Astrocyte (in vitro differentiated cells and primary cell): ENCODE measurements at places on chromosomes 6 and 20. TPM values are rescaled to one million over a fixed set of nuclear protein-coding genes. Genes with fewer than 3 reads are reported as not detected.

DNA sequence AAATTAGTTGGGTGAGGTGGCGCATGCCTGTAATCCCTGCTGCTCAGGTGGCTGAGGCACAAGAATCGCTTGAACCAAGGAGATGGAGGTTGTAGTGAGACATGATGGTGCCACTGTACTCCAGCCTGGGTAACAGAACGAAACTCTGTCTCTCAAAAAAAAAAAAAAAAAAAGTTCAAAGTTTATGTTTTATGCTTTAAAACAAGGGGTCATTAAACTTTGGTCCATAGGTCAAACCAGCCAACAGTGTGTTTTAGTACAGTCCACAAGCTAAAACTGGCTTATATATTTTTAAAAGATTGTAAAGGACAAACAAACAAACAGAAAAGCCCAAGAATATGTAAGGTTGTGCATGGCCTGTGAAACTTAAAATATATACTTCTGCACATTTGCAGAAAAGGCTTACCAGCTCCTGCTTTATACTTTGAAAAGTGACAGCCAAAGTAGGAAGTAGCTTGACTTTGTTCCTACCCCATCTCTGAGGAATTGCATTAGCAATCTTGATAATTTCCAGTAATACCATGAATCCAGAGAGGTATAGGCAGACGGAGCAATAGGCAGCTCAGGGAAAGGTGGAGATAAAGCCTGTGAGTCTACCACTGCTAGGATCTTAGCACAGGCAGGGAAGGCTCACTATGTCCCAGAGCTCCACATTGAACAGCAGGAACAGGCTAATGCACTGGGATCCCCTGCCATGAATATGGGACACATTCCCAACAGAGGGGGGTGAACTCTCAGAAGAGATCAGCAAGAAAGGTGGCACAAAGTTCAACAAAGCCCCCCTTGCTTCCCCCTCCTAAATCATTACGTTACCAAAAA is 30.5 kb downstream of the MCM8 start:
- no peak for DNase-seq
- no peaks in the 10 kb centered on the region for H3K27me3 ChIP-seq
- peaks cover 15% of the 10 kb centered on the region for H3K36me3 ChIP-seq
- no peaks in the 10 kb centered on the region for H3K4me1 ChIP-seq
- H3K4me3 ChIP-seq = no peak overlapping the region

GRCh38 chr6:111987295-111987694 is 66.6 kb upstream of the CCN6 start:
- H3K4me1 ChIP-seq = peaks cover 15% of the 10 kb centered on the region
- no peak overlapping the region for H3K27ac ChIP-seq
- no peak overlapping the region for H3K4me3 ChIP-seq
- DNase-seq = no peak

DNA sequence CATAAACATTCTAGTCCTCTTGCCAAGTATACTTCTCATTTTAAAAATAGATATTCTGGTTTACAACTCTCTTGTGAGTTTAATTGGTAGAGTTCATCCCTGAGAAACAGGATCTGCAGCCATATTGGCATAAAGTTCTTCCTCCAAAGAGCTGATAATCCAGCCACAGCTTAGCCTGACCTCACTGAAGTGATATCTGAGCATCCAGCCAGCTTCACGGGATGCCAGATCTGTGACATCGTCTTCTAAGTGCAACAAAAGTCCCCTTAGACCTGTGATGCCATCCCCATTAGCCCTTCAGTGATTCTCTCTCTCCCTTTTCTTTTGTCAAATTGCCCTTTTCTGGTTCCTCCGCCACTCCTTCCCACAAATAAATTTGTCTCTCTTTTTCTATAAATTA is 180.6 kb upstream of the STXBP5 start:
- H3K27me3 ChIP-seq = no peaks in the 10 kb centered on the region
- H3K4me1 ChIP-seq = no peaks in the 10 kb centered on the region
- no peaks in the 10 kb centered on the region for H3K36me3 ChIP-seq
- H3K4me3 ChIP-seq = no peak overlapping the region
- no peak overlapping the region for H3K27ac ChIP-seq

DNA sequence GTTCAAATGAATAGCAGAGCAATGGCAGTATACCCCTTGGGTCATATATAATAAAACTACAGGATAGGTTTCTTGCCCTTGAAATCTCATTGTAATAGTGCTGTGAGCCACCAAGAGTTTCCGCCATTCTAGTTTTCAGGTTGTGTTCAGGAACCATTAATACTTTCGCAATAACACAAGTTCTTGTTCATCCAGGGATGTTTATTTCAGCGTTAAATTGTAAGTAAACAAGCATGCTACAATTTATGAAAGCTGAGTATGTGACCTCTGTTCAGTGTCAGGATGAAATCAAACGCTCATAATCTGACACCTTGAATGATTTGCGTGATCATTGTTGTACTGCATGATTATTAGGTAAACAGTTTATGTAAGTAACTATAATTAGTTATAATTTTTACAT is 22.8 kb downstream of the ANKS1A start:
- no peaks in the 10 kb centered on the region for H3K36me3 ChIP-seq
- no peak for DNase-seq
- no peak overlapping the region for H3K4me3 ChIP-seq
- peaks cover 16% of the 10 kb centered on the region for H3K4me1 ChIP-seq
- no peak overlapping the region for H3K27ac ChIP-seq

CLIC5 gene
- total RNA-seq = 0.14 and 0.32 TPM in 2 replicates

GRCh38 chr20:37432606-37433005 is 86.7 kb downstream of the SRC start:
- no peaks in the 10 kb centered on the region for H3K4me1 ChIP-seq
- H3K36me3 ChIP-seq = no peaks in the 10 kb centered on the region
- no peak overlapping the region for H3K4me3 ChIP-seq
- peaks cover 19% of the 10 kb centered on the region for H3K27me3 ChIP-seq
- DNase-seq = no peak
- H3K27ac ChIP-seq = no peak overlapping the region

GRCh38 chr20:23084845-23085365 is 1.2 kb downstream of the CD93 start:
- H3K27me3 ChIP-seq = no peaks in the 10 kb centered on the region
- peaks cover 7% of the 10 kb centered on the region for H3K4me1 ChIP-seq
- no peak overlapping the region for H3K4me3 ChIP-seq
- no peaks in the 10 kb centered on the region for H3K36me3 ChIP-seq
- H3K27ac ChIP-seq = no peak overlapping the region

- no peaks in the 10 kb centered on the region for H3K27me3 ChIP-seq
- no peaks in the 10 kb centered on the region for H3K36me3 ChIP-seq
- no peak overlapping the region for H3K4me3 ChIP-seq
Observed at GRCh38 chr6:125111219-125111983, 42.2 kb upstream of the TPD52L1 start.

AIF1 gene
- total RNA-seq = not detected in 2 replicates

- H3K27ac ChIP-seq = no peak overlapping the region
- H3K4me3 ChIP-seq = no peak overlapping the region
- no peaks in the 10 kb centered on the region for H3K36me3 ChIP-seq
- DNase-seq = no peak
- peaks cover 6% of the 10 kb centered on the region for H3K4me1 ChIP-seq
- H3K27me3 ChIP-seq = no peaks in the 10 kb centered on the region
Observed at GRCh38 chr6:161835500-161836215, 561.8 kb upstream of the AGPAT4 start.

DNA sequence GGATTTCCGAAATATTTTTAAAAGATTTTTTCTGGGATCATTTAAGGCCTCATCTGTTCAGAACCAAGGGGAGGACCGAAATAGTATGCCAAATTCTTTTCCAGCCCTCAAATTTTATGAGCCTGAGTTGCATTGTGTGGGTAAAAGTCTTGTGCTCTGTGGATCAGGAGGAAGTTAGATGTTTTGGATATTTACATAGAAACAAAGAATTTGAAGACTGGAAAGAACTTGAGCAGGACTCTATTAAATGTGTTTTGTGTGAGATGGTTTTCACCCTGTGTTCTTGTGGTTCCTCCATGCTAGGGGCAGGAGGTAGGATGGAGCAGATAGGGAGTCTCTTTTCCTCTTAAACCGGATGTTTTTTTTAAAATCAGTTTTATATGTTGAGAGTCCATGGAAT is 329.1 kb downstream of the LAMA2 start:
- DNase-seq = peak; percentile 30
- no peak overlapping the region for H3K4me3 ChIP-seq
- no peaks in the 10 kb centered on the region for H3K4me1 ChIP-seq
- H3K36me3 ChIP-seq = no peaks in the 10 kb centered on the region
- H3K27ac ChIP-seq = no peak overlapping the region

- no peak for DNase-seq
- no peaks in the 10 kb centered on the region for H3K4me1 ChIP-seq
- H3K27me3 ChIP-seq = no peaks in the 10 kb centered on the region
- H3K27ac ChIP-seq = no peak overlapping the region
- no peaks in the 10 kb centered on the region for H3K36me3 ChIP-seq
Observed at GRCh38 chr6:164023535-164023934, 609.0 kb downstream of the QKI start.

EEF1A2 gene
- total RNA-seq = 31.8 and 37.6 TPM in 2 replicates

DNA sequence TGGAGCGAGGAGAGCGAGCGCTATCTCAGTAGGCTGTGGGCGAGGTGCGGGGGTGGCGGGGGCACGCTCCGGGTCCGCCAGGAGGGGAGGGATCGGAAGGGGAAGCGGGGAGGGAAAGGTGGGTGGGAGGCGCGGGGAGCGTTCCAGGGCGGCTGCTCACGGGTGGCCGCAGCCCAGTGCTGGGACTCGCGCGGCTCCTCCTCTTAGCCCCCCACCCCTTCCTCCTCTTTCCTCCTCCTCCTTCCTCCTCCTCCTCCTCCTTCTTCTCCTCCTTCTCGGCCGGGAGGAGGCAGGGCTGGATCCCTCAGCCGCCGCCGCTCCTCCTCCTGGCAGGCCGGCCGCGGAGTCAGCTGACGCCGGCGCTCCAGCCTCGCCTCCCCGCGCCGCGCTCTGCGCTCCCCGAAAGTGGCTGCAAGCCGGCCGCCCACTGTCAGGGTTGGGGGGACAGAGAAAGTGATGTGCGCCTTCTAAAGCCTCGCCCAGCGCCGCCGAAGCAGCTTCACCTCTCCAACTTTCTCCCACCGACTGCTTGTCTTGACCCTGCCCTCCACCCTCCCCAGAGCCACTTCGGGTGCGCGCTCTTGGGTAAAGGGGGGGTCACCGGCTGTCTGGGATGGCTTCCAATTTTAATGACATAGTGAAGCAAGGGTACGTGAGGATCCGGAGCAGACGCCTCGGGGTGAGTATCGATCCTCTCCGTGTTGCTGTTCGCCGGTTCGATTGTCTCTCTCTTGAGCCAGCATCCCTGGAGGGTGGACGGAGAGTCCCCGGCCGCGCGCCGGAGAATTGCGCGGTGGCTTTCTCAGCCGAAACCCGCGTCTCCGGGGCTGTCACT is at the start of gene DOK5:
Gene DOK5, plus strand, starts transcription at position 260 of the 835 bp plus-strand sequence. Its CDS starts 354 bp downstream, at position 614.
- H3K4me1 ChIP-seq = peaks cover 10% of the 10 kb centered on the region
- peak within 1 kb of the TSS; percentile 14 for H3K27ac ChIP-seq
- H3K27me3 ChIP-seq = no peaks in the 10 kb centered on the region
- DNase-seq = peak; percentile 52
- peak within 1 kb of the TSS; percentile 88 for H3K4me3 ChIP-seq
- H3K36me3 ChIP-seq = no peaks in the 10 kb centered on the region

GRCh38 chr6:14881398-14881797 is 364.5 kb upstream of the JARID2 start:
- no peaks in the 10 kb centered on the region for H3K27me3 ChIP-seq
- H3K4me1 ChIP-seq = peaks cover 40% of the 10 kb centered on the region
- no peak overlapping the region for H3K27ac ChIP-seq
- no peak overlapping the region for H3K4me3 ChIP-seq
- H3K36me3 ChIP-seq = no peaks in the 10 kb centered on the region

TPX2 gene
- total RNA-seq = 31.7 and 41.6 TPM in 2 replicates
